Activated T-helper 2 cell treated with anti-CD3 and anti-CD28 coated beads, Interferon-gamma antibody, Interleukin-2, Interleukin-4, amounts not matched to agents 10 μg/mL and 5 μg/mL and 100 μg/mL, durations not matched to agents 14 hours and 24 hours and 36 hours (primary cell): ENCODE measurements at places on chromosomes 2 and 18. TPM values are rescaled to one million over a fixed set of nuclear protein-coding genes. Genes with fewer than 3 reads are reported as not detected.

GRCh38 chr2:149725234-149725633 lies 137.7 kb upstream of the MMADHC start:
- no peak for DNase-seq

- no peak for DNase-seq
Observed at GRCh38 chr2:158746488-158746887, 48.6 kb upstream of the DAPL1 start.

SCN1A gene
- not detected in 2 replicates for total RNA-seq

MLPH gene
- total RNA-seq = not detected in 2 replicates

GRCh38 chr18:55588870-55589595 lies 1.0 kb upstream of the TCF4 start:
- no peak for DNase-seq

GRCh38 chr18:41967680-41968079 lies 12.6 kb downstream of the PIK3C3 start:
- DNase-seq = no peak

GRCh38 chr2:159101755-159102489 lies 133.5 kb downstream of the TANC1 start:
- no peak for DNase-seq

DNA sequence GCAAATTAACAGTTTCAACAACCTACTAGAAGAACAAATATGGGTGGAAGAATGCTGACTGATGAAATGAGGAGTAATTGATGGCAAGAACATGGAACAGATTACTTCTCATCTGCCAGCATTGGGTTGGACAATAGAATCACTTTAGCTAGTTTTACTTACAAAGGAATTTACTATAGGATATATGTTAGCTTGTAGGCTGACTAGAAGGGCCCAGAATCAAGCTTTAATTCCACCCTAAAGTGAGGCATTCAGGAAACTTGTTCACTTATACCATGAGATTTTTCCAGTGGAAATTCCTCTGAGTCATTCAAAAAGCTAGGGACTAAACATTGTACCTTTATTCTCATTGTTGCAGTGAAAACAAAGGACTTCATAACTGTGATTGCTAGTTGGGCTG lies 5.0 kb upstream of the ZSWIM2 start:
- no peak for DNase-seq
